NCI-H1694 treated with DMSO at 0.1 percent for 48 hours (cell line): ENCODE measurements at places on chromosomes 5 and 9.

DNA sequence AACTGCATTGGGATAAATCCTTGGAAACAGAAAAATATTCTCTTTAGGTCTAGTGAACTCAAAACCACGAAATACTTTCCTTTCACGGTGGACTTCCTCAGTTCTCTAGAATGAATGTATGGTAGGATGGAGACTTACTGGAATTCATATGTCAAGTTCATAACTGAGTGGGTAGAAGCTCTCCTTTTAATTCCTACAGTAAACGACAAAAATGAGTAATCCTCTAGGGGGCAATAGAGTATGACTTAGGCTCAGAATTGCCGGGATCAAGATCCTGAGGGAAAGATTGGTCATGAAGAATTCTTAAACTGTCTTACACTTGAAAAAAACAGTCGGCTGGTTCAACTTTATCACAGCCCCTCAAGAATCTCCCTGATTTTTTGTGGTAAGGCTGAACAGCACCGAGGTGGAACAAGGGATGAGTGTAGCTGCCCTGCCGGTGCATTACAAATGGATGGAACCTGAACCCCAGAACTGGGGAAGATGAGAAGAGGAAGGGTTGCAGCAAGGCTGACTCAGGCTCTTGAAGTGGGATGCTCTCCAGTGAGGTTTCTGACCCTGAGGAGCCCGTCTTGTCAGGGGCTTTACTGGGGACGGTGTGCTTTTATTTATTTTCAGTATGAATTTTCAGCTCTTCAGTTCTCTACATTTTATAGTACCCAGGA lies 14.0 kb upstream of the LOX start:
- peak; percentile 15 for DNase-seq

GRCh38 chr9:107708791-107709190 lies 219.2 kb upstream of the KLF4 start:
- DNase-seq: no peak

- no peak for DNase-seq
These were observed 522.7 kb upstream of the CLINT1 start for GRCh38 chr5:158381614-158382160.

GRCh38 chr5:177509381-177509951 lies at the start of gene DOK3:
TSS of gene DOK3 (minus strand) at chr5:177509826. CDS start at chr5:177509540, 286 bp downstream.
- DNase-seq: no peak

DNA sequence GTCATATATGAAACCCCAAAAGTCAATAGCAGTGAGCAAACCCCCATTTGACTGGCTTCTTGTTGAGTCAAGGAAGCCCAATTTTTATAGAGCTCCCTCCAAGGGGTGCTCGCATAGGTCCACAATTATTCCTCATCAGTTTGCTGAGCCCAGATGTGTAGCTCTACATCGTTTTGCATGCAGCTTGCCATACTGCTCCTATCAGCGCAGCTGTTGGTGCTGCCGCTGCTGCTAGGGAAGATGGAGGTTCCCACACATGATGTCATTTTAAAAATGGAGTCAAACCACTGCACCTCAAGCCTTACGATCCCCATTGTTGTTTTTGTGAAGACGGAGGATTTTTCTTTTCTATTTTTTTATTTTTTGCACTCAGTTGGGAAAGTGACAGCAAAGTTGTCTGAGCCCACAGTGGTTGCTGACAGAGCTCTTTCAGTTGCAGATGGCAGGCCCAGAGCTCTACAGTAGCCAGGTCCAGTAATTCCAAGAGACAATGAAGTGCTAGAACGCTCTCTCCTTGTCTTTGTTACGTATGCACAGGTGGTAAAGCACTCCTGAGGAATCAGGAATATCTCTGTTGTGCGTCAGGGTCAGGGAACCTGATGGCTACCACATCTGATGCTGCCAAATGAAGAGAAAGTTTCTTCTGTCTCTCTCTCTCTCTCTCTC lies 23.2 kb upstream of the C5orf63 start:
- DNase-seq: no peak

DNA sequence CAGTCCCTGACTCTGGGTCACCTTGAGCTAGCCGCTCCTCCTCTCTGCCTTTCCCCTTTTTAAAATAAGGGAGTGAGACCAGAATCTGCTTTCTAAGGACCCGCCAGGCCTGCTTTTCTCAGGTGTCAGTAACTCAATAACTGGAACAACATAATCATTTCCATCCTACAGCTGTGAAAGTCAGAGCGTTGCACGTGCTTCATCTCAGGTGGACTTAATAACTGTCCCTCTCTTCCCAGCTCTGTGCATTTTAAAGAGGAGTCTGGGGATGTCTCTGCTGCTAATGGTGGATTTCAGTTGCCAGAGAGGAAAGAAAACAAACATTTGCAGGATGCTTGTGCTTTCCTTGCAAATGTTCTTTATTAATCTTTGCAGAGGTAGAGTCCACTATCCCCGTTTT lies 93.7 kb downstream of the PCDH1 start:
- DNase-seq: no peak

DNA sequence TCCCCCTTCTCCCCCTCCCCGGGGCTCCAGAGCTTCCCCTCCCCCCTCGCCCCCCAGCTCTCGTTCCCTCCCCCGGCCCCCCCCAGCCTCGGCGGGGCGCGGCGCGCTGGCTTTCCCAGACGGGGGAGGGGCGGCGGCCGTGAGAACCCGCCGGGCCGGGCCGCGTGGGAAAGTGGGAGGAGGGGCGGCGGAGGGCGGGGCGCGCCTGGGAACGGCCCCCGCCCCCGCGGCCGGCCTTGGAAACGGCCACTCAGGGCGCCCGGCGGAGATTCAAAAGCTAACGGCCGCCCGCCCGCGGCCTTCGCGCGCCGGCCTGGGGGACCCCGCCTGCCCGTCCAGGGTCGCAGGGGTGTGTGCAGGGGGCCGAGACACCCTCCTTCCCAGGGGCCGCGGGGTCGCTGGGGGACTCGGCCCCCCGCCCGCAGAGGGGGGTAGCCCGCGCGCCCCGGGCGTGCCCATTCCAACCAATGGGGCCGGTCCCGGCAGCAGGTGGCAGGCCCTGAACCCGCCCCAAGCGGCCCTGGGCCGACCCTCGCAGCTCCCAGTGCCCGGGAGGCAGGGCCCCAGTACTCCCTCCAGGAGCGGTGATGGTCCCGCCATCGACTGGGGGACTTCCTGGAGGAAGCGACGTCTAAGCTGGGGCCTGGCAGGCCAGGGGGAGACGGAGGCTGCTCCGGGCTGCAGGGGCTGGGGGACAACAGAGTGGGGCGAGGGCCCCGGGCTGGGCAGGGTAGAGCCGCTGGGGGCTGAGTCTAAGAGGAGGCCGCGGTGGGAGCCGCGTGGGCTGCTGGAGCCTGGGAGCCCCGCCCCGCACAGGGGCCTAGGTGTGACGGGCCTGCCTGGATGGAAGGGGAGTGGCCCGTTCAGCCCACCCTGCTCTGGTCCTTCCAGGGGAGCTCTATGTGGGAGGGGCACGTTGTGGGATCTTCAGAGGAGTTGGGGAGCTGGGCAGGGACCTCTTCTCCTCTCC lies 14.2 kb upstream of the NRARP start:
- DNase-seq: no peak

DNA sequence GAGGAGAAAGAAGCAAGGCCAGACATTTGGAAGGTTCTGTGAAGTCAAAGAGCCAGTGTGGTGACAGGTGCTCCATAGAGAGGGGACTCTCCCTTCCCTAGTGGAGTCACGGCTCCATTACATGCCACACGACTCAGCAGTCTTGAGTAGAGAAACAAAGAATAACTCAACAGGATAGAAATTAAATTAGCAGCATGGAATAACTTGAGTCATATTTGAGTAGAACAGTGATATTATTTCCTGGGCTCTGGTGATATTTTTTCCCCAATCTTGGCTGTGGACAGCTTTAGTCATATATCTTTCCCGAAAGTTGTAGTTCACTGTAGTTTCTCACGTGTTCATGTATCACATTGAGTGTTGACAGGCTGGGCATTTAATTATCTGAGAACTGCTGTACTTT lies 149.7 kb upstream of the EFNA5 start:
- DNase-seq: no peak

GRCh38 chr9:4303006-4303405 lies 3.1 kb upstream of the GLIS3 start:
- no peak for DNase-seq

DNA sequence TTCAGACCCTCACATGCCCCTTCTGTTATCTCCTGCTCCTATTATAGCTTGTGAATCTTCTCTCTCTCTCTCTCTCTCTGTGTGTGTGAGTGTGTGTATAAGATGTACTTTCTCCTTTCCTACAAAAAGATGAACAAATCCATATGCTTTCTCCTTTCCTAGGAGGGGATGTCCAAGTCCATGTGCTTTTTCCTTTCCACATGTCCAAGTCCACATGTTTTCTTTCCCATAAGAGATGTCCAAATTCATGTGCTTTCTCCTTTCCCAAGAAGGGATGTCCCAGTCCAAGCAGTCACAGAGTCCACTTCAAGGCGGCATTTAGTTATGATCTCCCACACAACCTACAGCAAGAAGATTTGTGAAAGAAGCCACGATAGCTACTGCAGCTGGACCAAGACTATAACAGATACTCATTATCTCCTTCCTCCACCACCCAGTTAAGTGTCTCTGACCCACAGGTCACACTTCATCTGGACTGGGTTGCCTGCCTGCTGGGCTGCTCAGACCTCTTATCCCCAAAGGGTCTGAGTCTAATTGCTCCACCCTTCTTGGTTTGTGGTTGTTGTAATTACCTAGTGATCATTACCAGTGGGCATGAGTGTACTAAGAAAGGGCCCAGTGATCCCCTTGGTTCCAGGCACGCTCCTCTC lies 18.4 kb upstream of the FOXI1 start:
- DNase-seq: no peak

GRCh38 chr9:86594724-86595123 lies 240.5 kb upstream of the TUT7 start:
- no peak for DNase-seq

DNA sequence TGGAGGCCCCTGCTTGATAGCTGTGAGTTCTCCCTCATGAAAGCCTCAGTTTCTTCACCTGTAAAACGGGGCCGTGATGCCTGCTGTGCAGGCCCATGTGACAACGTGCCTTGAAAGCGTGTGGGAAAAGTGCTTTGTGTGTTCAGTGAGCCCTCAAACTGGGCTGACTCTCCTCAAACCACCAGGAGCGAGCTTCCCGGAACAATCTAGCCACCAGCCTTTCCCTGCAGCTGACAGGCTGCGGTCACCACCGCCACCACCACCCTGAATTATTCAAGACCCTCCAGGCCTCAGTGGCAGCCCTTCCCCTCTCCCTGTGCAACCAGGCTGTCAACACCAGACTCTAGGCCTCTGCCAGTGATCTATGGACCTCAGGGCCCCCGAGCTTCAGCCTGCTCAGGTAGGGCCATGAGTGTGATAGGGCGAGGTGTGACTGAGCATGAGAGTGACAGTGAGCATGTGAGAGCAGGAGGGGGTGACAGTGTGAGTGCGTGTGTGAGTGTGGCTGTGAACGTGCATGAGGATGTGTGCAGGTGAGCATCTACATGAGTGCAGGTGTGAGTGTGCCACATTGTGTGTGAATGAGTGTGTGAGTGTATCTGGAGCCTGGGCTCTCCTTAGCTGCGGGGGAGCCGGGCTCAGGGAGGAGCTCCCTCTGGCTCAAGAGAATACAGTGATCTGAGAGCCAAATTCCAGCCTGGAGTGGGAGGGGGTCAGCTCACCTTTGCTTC lies 53.3 kb upstream of the PSD2 start:
- DNase-seq: no peak

- no peak for DNase-seq
These were observed 734.6 kb downstream of the TLR4 start for GRCh38 chr9:118438810-118439209.

DNA sequence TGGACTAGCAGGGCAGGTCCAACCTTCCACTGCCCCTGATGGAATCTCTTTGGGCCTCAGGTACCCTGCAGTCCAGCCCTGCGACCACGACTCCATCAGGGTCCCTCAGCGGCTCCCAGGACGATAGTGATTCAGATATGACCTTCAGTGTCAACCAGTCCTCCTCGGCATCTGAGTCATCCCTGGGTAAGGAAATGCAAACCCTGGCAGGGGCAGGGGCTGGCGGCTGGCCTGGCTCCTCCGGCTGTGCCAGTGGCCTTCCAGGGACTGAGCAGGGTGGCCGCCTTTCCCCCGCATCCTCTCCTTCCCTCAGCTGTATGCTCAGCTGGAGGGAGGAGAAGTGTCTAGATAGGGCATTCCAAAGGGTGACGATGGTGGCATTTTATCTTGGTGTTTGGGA lies 45.0 kb downstream of the NEURL1B start:
- no peak for DNase-seq

GRCh38 chr9:94887721-94888120 lies 161.2 kb downstream of the AOPEP start:
- DNase-seq: no peak

GRCh38 chr9:25808554-25808953 lies 130.3 kb upstream of the TUSC1 start:
- DNase-seq: no peak

DNA sequence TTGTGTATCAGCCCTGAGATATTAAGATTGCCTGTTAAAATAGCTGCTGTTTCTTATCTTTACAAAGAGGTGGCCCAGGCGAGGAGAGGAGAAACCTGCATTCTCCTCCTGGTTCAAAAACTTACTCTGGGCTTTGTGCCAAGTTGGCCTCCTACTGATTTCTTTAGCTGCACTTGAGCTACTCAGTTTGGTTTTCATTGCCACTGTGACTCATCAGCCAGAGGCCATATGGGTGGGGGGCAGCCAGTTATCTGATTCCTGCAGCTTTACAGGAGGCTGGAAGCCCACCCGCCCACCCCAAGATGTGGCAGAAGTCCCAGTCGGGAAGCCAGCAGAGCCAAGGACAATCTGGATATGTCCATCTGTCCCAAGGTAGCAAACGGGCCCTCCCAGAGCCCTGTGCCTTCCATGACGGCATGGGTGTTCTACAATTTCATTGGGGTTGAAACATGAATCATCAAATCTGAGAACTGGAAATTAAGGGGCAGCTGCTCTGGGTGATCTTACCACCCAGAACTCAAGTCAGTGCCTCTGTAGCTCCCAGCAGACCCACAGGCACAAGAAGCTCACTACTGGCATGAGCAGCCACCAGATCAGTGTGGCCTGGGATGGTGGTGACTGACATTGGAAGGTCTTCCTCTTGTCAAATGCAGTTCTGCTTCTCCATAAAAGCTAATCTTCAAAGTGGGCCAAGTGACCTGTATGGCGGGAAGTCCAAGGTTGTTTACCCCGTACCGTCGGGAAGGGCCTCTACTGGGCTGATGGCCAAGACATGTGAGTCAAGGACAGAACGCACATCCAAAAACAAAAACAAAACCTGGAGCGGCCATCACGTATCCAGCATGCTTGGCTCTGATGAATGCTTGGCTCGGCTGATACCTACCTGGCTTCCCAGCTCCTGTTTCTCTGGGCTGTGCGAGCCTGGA lies 15.6 kb downstream of the FCN2 start:
- peak; percentile 82 for DNase-seq

DNA sequence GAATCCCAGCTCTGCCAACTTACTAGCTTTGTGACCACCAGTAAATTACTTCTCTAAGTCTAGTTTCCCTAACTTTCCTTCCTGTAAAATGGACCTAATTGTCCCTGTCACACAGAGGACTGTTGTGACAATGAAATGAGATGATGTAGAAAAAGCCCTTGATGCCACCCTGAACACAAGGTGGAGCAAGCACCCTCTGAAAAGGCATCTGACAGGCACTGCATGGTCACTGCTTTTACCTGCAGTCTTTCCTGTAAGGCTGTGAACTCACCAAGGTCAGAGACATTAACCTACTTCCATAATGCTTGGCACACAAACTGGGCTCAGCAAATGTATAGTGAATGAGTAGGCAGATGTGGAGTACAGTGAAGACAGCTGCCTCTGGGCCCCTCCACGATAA lies 6.1 kb downstream of the SLC31A2 start:
- no peak for DNase-seq
